ENCODE measurements at places on chromosomes 3 and 15.

GRCh38 chr3:108092501-108092900, 1.7 kb upstream of the CD47 start:
- DNase-seq = no peak

GRCh38 chr3:39275052-39275451, 4.8 kb downstream of the CX3CR1 start:
- DNase-seq = no peak

- no peak for DNase-seq
These were observed 4.1 kb downstream of the MB21D2 start for GRCh38 chr3:192913540-192913939.

- DNase-seq = no peak
These were observed 3.3 kb downstream of the TRIM71 start for GRCh38 chr3:32820971-32821685.

GRCh38 chr3:81707996-81708395, 53.4 kb downstream of the GBE1 start:
- DNase-seq = peak; percentile 58

DNA sequence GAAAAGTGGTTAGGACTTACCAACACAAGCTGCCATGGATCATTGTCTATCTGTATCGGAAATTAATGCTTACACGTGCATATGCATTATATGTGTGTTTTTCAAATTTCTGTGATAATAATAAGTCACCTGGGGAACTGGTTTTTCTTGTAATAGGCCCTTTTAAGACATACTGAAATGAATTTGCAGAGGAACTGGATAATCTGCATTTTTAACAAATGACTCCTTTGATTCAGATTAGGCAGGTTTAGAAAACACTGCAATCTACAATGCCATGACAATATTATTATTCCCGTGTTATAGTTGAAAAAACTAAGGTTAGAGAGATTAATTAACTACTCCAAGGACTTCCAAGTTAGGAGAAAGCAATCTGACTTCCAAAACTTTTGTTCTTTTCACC, 23.4 kb downstream of the STRIT1 start:
- DNase-seq = no peak

DNA sequence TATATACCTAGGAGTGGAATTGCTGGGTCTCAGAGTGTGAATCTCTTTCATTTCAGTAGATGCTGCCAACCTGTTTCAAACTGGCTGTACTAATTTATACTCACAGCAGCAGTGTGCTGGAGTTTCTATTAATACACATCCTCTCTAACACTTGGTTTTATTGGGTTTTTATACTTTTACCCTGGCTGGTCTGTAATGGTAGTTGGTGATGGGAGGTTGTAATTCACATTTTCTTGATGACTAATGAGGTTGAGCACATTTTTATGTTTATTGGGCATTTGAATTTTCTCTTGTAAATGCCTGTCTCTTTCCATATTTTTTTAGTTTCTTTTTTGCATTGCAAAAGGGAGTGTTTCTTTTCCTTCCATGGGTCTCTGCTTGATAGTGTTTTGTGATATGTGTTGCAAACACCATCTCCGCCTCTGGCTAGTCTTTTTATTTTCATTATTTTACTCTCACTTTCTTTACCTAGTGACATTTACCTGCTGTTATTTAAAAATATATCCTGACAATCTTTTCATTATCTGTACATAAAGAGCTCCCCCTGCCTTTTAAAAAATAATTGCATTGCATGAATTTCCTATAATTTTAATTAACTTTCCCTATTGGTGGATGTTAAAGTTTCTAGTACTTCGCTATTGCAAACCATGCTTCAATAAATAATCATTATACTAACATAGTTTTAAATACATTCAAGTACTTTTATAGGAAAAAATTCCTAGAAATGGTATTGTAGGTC, 49.0 kb upstream of the GCNT3 start:
- DNase-seq = no peak

- DNase-seq = no peak
These were observed 5.1 kb upstream of the GRIP2 start for GRCh38 chr3:14545251-14545635.

GRCh38 chr3:5388091-5388490, 200.6 kb downstream of the EDEM1 start:
- no peak for DNase-seq

DNA sequence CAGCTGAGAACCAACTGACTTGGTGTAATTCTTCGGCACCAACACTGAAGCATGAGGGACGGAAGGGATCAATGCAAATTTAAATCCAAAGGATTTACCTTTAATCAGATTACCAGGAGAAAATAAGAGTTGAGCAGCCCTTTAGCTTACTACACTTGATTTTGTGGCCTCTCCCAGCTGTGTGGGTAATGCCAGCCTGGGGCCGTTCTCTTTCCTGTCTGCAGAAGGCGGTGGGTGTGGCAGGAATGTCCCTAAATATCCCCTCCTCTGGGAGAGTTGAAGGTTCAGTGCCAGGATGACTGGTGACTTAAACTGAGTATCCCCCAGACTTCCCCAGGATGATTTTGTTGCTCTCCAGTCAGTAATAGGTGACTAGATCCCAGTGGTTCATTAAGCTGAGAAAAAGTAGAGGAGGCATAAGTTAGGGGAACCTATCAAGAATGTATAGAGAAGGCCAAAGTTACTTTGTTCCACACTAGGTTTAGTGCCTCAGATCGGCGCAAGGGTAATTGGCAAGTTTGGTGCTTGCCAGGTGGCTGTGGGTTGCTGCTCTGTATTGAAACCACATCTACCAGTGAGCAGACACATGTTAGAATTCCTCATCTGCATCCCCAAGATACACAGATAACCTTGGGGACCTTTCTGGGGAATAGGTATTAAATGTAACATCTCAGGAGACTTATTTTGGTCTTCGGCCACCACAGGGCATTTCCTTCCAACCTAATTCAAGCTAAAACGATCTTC, 23.1 kb downstream of the MAPKBP1 start:
- DNase-seq = peak; percentile 60

DNA sequence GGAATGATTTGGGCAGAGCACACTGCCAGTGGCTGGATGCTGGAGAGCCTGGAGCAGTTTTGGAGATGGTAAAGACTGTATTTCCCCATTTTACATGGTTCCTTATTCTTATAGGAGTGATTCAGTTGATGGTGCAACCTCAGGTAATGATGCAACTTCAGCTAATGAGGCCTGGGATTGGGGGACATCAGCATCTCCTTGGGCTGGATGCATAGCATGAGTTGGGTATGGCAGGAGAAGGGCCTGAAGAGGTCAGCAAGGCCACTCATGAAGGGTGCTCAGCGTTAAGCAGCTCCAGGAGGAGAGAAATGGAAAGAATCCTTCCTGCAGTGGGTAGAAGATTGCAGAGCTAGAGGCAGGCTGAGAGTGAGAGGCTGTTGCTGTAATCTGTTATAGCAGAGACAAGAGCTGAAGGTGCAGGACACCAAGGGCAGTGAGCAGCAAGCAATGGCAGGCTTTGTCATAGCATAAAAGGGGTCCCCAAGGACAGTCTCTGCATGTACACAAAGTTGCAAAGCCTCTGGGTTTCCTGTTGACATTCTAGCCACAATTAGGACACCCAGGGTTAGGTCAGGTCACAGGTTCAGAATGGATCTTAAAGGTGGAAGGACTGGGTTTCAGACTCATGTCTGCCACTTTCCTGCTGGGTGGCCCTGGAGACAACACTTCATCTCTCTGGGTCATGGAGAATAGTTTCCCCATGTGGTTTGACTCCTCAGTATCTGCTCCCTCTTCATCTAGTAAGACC, 29.5 kb upstream of the SNRK start:
- DNase-seq = peak; percentile 89

GRCh38 chr15:74641151-74641550, 25.5 kb downstream of the CLK3 start:
- no peak for DNase-seq

DNA sequence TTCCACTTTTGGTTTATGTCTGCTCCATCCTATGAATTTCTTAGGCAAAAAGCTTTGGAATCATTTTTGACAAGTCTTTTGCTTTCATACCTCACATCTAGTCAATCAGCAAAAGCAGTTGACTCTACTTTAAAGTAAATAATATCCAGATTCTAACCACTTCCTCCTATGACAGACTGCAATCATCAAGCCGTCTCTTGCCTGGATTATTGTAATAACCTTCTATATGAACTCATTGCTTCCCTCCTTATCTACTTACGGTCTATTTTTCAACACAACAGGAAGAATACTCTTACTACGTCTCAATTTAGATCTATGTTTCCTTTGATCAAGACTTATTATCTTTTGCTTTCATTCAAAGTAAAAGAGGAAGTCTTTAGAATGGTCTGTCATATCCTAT, 20.7 kb downstream of the CLDN1 start:
- DNase-seq = peak; percentile 46

GRCh38 chr3:48000212-48000611, 16.0 kb downstream of the MAP4 start:
- no peak for DNase-seq

- no peak for DNase-seq
These were observed 5.1 kb downstream of the GPD1L start for GRCh38 chr3:32111560-32111959.

DNA sequence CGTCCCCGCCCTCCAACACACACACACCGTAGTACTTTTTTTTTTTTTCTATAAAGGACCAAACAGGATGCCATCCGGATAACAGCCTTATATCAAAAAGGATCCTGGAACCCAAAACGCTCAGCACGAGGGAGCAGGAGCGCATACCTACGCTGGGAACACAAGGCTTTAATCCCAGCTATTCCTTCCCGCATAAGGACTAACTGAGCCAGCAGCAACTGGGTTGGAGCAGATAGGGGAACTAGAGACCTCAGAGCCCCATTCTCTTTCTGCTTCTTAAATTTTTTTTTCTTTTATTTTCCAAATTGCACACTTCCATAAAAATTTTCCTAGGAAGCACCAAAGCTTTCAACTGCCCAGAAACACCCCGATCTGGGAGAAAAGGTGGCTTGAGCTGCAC, 1.3 kb downstream of the TRANK1 start:
- DNase-seq = no peak

- DNase-seq = peak; percentile 98
These were observed 22.2 kb downstream of the P2RY1 start for GRCh38 chr3:152857082-152857481.

DNA sequence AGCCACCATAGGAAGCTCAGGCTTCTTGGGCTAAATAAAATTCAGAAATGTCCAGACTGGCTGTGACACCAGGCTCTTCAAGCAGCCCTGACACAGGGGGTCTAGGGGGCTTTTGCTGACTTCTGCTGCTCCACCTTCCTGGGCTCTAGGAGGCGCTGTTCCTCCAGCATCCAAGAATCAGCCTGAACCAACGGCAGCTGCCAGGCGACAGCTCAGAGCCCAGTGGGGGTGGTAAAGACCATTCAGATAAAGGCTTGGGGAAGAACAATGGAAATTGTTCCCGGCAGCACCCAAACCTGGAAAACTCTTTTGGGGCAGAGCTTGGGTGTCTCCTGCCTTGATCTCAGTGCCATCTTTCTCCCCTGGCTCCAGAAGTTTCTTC, 21.6 kb upstream of the PSTPIP1 start:
- DNase-seq = peak; percentile 59

DNA sequence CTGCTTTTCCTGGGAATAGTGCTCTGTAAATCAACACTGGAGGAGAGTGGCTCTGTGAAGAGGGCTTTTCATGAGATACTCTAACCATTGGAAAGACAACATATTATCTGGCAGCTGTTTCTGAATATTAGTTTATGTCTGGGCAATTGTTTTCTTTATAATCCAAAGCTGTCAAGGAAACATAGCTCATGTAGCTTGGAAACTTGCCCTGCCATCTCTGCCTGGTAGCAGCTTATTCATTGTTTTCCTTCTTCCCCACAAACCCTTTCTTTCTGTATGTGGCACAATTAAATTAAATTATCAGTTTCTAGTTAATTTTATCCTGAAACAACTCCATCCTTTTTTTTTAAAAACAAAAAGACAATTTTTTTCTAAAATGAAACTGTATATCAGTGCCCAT, 160.0 kb downstream of the EDEM1 start:
- DNase-seq = no peak

Data from inflammatory macrophage treated with lipopolysaccharide for 4 hours (primary cell).